ENCODE measurements at places on chromosomes 13 and 19.

GRCh38 chr13:93378184-93378583 lies 151.6 kb downstream of the GPC6 start:
- DNase-seq = no peak

- no peak for DNase-seq
Observed at GRCh38 chr13:54614726-54615125, 1586.1 kb downstream of the OLFM4 start.

DNA sequence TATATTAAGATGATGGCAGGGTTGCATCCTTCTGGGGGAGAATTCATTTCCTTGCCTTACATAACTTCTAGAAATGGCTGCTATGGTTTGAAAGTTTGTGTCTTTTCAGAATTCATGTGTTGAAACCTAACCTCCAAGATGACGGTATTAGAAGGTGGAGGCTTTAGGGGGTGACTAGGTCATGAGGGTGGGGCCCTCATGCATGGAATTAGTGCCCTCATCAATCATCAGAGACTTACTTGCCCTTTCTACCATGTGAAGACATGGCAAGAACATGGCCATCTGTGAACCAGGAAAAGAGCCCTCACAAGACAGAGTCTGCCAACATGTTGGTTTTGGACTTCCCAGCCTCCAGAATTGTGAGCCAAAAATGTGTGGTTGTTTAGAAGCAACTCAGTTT lies 14.8 kb upstream of the FCER2 start:
- DNase-seq = no peak

DNA sequence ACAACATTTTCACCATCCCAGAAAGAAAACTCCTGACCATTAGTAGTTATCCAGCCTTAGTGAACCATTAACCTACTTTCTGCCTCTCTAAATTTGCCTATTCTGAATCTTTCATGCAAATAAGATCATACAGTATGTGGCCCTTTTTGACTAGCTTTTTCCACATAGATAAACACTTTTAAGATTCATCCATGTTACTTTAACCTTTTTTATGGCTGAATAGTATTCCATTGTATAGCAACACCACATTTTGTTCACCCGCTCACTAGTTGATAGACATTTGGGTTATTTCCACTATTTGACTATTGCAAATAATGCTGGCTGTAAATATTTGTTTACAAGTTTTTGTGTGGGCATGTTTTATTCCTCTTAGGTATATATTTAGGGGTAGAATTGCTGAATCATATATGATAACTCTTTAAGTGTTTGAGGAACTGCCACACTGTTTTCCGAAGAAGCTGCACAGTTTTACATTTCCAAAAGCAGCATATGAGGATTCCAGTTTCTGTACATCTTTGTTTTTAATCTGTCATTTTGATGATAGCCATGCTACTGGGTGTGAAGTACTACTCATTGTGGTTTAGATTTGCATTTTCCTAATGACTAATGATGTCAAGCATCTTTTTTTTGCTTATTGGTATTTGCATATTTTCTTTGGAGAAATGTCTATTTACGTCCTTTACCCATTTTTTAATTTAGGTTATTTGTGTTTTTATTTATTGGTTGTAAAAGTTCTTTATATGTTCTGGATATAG lies 17.1 kb downstream of the COG6 start:
- no peak for DNase-seq

DNA sequence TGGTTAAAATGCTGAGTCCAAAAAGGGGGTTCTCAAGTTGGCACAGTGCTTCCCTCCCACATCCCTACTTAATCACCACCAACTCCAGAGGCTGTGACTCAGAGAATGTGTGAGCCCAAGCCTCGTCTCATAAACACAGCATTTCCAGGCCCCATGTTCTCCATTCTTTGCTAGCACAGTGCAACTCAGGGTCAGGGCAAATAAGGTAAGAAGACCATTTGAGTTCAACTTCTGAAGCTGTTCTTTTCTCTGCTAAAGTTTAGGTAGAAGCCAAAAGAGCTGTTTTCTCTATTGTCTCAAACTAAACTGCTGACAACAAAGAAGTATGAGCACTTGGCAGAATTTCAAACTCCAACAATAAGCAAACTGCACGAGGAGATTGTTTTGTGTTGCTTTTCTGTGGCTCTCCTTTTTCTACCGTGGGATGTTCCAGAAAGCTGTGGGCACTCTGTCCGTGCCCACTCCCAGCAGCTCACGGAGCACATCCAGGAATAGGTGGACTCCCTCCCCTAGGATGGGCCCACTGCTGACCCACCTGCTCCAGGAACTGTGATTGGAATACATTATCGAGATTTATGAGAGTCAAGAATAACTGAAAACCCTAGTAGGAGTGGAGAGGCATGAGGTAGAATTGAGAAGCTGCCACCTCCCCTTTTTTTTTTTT lies 494.3 kb downstream of the COG6 start:
- no peak for DNase-seq

Measured in stimulated activated CD8-positive, alpha-beta memory T cell treated with anti-CD3 and anti-CD28 coated beads, Interleukin-2, amount 100 ng/mL, for 1 hour (primary cell).